Smooth muscle cell of the brain vasculature (primary cell): ENCODE measurements at places on chromosomes 5 and 9.

DNA sequence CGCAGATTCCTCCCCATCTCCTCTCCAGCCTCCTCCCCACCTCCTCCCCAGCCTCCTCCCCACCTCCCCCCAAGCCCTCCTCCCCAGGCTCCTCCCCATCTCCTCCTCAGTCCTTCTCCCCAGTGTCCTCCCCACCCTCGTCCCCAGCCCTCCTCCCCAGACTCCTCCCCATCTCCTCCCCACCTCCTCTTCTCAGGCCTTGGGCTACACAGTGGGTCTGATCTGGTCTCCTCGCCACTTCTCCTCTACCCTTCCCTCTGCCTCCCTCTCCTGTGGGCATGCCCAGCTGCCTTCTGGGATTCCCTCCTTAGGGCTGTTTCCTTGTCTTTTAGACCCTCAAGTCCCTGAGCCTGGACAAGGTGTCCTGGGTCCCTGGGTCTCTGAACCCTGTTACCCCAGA, 28.3 kb downstream of the CXXC5 start:
- DNase-seq, result no peak

DNA sequence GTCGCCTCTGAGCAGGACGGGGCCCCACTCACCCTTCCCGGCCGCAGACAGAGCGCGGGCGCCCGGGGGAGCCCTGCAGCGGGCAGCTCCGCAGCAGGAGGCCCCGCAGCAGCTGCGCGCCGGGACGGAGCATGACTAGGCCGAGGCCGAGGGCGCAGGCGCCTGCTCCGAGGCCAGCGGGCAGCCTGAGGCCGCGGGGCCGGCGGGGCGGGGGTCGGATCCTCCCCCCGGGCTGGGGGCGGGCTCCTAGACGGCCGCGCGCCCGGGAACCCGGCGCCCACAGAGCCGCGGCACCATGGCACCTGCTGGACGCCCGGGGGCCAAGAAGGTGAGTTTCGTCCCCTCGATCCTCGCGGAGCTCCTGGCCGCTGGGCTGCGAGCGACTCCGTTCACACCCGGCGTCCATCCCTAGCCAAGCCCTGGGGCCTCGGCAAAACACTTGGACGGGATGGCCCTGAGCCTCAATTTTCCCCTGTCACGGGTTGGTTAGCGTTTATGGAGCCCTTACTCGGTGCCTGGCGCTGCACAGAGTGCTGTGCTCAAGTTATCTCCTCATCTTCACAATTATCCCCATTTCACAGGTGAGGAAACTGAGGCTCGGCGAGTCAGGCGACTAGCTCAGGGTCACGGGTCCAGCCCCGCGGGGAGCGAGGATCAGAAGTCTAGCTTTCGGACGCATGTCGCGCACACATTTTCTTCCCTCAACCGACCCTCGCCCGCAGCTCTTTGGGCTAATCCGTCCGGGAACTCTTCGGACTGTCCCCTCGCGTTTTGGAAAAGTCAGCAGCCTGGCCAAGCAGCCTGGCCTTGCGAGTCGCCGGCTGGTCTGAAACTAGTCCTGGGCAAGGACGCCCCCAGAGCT, at the start of the genes BHMT2 and DMGDH:
Gene BHMT2 (plus strand): TSS at position 280 of the 862 bp plus-strand sequence. CDS start 16 bp downstream, at position 296.
Gene DMGDH (minus strand): TSS at position 187 of the 862 bp plus-strand sequence. CDS start 54 bp downstream, at position 133.
- no peak for DNase-seq

- no peak for DNase-seq
These were observed 11.2 kb downstream of the ITGA1 start for GRCh38 chr5:52798938-52799337.

- DNase-seq, result no peak
These were observed 44.3 kb downstream of the SMARCA2 start for GRCh38 chr9:2059274-2059929.
